Activated T-cell treated with anti-CD3 and anti-CD28 coated beads, Interleukin-2, amount 50 U/mL, for 24 hours (primary cell): ENCODE measurements at places on chromosomes 1 and 21.

DNA sequence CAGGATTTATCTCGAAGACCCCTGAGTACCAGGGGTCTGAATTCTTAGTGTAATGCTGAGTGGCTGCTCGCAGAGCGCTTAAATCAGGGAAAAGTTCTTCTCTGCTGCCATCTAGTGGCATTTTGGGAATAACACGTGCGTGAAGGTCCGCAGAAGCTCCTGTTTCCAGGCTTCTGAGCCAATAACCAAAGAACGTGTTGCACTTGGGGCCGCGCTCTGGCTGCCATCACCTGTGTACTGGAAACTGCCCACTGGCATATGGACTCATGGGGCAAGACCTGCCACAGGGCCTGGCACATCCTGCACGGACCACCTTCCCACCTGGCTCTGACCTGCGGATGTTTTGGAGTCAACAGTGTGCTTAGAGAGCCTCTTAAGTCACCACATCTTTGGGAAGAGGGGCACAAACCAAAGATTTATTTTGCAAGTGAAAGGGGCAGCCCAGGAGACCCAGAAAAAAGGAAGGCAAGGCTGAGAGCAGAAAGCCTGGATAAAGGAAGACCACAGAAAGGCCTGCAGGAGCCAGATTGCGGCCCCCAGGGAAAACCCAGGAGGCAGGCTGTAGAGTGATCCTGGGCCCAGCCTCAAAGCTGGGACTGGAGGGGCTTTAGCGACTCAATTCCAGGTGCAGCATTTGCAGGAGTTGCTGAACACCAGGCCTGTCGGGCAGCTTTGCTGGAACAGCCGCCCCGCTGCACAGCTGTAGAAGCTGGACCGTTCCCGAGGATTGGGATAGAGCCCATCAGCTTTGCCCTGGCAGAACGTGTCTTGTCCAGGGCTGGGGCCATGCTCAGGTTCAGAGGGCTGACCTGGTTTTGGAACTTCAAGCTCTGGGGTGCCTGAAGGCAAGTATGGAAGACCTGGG lies 13.0 kb downstream of the CHIT1 start:
- peak; percentile 62 for DNase-seq

GRCh38 chr1:14570514-14570913 lies 28.0 kb upstream of the KAZN start:
- no peak for DNase-seq

DNA sequence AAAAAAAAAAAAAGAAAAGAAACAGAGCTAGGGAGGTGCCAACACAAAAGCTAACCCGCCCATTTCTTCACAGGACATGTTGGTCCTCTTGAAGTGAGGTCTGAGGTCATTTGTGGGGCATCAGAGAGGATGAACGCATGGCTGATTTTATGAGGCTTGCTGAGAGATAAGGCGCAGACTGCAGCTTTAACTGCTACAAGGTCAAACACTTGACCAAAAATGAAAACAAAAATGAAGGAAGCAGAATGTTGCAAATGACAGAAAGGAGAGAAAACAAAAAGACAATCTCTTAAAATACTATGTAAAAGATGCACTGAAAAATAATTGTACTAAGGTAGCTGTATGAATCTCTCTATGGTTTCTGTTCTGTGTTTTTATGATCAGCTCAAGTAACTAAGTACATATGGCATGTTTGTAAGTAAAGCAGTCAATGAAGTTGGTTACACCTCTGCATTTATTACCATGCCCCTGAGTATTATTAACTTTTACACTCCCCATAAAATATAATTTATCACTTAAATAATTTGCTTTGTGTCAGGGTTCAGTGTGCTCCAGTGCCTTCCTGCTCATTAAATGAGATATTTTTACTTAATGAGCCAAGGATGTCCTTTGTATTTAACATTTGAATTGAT lies 249.1 kb upstream of the NR5A2 start:
- no peak for DNase-seq

DNA sequence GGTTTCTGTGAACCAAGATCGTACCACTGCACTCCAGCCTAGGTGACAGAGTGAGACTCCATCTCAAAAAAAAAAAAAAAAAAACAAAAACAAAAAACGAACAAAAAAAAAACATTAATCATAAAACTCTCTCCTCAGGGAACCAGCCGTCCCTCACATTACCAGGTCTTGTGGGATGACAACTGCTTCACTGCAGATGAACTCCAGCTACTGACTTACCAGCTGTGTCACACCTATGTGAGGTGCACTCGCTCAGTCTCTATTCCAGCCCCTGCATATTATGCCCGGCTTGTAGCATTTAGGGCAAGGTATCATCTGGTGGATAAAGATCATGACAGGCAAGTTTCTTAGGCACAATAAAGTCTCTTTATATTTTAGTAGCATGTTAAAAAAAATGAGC lies 32.3 kb upstream of the AGO1 start:
- DNase-seq, result no peak

DNA sequence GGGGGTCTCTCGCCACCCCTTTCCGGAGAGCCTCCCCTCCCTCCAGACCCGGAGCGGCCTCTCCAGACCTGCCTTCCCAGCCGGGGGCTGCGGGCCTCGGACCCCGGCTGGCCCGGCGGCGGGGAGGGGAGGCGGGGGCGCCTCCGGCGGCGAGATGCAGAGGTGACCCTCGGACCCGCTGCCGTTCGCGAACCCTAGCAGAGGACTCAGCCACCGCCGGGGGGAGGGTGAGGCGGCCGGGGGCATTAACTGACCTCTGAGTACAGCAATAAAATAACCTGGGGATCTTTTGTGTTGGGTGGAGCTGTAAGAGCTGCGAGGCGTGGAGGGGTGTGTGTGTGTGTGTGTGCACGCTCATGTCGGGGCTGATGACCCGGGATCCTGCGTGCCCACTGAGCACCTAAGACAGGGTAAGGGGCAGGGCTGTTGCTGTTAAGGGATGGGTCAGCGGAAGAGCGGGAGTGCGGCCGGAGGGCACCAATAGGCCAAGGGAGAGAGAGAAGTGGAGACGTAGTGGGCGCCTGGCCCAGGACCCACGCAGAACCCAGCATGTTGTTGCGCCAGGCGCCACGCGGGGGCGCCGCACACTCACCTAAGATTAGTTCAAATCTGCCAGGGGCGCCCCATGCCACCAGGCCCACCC lies 6.3 kb downstream of the HAPLN2 start:
- peak; percentile 84 for DNase-seq

- no peak for DNase-seq
These were observed 320.2 kb downstream of the BARHL2 start for GRCh38 chr1:90396917-90397316.

- DNase-seq, result no peak
These were observed 7.1 kb upstream of the IL12RB2 start for GRCh38 chr1:67300561-67300960.
